Midbrain (tissue), 1 donor: ENCODE measurements at places on chromosomes 7 and 10.

DNA sequence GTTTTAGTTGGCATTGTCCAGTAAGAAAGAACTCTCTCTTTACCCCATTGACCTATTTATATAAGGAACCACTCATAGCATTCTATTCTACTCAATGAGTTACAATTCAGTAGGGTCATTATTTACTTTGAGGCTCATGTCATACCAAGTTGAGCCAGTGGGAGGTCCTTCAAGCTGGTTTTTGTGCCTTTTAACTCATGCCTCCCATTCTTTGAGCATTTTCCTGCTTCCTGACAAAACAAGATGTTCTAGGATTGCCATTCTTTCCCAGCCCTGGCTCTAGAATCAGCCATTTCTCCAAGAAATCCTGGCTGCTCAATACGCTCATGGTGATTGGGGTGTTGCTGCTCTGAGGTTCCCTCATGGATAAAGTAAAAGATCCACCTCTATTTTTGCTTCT is 250.1 kb downstream of the ABCA13 start:
- no peak for DNase-seq

- peak; percentile 93 for DNase-seq
Observed at GRCh38 chr7:80918909-80919721, at the start of gene SEMA3C. Gene SEMA3C, minus strand, starts transcription at chr7:80919051. Its CDS starts 2,270 bp downstream, at chr7:80916781.

DNA sequence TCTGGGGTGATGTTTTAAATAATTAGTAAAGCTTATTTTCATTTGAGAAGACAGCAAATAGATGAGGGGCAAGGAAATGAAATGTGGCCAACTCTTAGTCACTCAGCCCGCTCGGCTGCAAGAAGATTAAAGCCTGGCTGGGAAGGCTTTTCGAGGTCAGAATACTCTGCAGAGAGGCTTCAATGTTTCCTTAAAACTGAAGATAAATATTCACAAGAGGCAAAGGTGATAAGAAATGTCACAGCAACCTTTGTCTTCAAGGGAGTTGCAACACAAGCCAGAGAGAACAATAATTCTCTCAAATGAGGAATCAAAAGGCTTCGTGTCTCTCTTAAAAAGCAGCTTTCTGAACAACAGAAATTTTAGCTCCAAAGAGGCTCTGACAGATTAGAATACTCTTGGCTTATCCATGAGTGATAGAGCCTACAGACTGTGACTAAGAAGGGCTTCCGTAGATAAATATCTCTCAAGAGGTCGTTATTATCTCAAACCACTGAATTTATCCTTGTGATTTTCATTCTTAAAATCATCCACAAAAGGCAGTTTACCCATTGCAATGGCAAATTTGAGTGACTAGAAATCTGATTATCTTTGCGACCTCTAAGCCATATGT is 92.5 kb downstream of the KLF6 start:
- DNase-seq = no peak

GRCh38 chr10:128929131-128929530 is 537.9 kb upstream of the MGMT start:
- DNase-seq = no peak

DNA sequence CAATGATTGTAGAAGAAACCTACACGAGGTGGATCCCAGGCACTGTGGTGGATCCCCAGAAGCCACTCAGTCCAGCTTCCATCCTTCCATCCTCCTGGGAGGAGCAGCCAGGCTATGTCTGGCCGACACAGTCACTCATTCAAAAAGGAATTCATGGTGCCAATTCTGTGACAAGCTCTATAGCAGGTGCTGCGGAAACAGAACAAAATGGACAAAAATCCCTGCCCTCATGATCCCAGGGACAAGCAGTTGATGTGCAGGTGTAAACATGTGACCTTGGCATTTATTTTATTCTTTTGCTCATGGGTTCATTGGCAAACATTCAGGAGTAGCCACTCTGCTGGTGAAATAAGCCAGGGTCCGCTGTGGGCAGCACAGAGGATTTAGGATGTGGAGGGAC is 49.2 kb upstream of the FGFR2 start:
- no peak for DNase-seq

GRCh38 chr7:111846898-111847297 is 284.6 kb upstream of the IMMP2L start:
- DNase-seq = no peak

DNA sequence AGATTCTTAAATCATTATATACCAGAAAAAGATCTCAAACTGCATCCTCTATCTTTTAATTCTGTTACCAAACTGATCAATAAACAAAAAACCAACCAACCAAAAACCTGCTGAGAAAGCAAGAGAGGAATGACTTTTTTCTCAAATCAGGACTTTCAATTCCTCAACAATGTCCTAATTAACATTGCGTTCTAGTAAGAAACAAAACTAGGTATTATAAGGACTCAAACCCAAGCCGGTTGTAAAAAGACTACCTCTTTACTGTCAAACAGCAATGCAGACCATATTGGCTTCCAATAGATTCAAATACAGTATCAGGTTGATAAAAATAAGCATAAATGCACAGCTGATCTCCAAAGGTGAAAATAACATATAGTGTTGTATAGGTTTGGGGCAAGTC is 57.3 kb downstream of the ETV1 start:
- DNase-seq = no peak

- DNase-seq = no peak
Observed at GRCh38 chr10:110044681-110045080, 36.9 kb downstream of the ADD3 start.

DNA sequence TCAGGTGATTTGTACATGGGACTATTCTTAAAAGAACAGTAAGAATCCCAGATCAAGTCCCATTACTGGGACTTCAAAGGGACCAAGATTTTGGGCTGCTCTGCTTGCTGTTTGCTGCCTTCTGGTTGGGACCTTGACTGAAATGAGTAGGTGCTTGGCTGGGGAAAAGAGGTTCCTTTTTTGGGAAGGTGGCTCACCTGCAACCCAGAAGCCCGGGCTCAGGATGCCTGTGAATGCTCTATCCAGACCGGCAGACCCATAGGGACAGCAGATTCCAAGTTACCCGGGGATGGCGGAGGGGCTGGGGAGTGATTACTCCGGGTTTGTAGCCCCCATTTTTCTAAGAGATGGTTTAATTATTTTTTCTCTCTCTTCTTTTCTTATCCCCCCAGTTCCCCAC is 104.0 kb downstream of the CPXM2 start:
- no peak for DNase-seq

DNA sequence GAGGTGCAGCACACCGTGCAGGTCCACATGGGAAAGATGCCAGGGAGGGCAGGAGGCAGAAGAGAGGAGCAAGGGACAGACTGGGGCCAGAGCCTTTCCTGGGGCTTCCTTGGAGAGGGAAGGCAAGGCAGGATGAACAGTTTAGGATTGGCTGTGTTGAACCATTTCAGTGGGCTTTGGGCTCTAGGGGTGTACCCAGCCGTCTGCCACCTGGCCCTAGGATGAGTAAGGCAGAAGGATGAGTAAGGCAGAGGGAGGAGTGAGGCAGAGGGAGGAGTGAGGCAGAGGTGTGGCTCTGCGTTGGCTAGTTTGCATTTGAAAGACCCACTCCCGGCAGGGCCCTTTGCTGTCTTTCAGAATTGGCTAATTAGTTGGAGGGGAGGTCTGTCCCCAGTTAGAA is 31.5 kb upstream of the PRF1 start:
- no peak for DNase-seq

DNA sequence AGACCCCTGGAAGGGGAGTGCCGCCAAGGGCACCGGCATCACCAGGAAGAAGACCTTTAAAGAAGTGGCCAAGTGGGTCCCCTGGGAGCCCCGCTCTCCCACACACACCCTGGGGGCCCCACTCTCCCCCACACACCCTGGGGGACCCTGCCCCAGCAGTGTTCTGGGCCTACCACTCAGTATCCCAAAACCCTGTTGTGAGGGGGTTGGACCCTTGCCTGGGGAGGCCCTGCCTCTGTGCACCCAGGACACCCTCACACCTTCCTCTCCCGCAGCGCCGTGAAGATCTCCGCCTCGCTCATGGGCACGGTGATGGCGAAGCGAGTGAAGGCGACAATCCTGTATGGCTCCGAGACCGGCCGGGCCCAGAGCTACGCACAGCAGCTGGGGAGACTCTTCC is 10.7 kb downstream of the NOS3 start:
- no peak for DNase-seq

GRCh38 chr10:89296220-89296648 is 5.6 kb upstream of the IFIT2 start:
- DNase-seq = no peak

- DNase-seq = no peak
Observed at GRCh38 chr7:28697913-28698563, 260.1 kb downstream of the TRIL start.

DNA sequence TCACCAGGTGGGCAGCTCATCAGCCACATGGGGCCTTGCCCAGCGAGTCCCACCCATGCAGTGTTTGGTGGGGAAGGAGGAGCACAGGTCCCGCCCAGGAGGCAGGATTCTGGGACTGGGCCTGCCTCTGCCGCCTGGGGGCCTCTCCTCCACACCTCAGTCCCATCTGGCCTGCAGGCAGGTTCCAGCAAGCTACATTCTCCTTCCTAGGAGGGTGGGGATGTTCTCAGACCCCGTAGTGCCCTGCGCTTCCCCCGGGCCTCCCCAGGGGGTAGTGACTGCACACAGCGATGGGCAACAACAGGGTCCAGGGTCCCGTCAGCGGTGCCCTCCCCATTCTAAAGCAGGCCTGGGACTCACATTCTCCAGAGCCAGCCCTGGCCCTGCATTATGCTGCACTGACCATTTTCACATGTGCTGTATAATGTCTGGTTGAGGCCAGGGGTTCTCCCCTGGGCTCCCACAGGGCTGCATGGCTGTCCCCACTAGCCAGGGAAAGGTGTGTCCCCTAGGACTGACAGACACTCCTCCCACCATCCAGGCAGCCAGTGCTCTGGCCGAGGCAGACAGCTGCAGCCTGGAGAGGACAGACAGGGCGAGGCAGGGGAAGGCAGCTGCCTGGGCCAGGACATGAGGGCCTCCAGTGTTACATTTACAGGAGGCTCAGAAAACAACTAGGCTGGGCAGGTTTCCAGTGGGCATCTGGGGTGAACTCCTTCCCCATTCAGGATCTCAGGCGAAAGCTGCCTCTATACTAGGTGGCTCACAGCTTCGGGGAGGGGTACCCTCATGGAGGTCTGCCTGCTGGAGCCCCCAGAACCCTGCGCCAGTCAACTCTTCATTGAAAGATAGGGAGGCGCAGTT is 9.3 kb downstream of the RASGEF1A start:
- no peak for DNase-seq

- DNase-seq = no peak
Observed at GRCh38 chr7:87325576-87326370, 19.7 kb upstream of the CROT start.

GRCh38 chr7:152336754-152337368 is 98.9 kb downstream of the KMT2C start:
- DNase-seq = peak; percentile 50

DNA sequence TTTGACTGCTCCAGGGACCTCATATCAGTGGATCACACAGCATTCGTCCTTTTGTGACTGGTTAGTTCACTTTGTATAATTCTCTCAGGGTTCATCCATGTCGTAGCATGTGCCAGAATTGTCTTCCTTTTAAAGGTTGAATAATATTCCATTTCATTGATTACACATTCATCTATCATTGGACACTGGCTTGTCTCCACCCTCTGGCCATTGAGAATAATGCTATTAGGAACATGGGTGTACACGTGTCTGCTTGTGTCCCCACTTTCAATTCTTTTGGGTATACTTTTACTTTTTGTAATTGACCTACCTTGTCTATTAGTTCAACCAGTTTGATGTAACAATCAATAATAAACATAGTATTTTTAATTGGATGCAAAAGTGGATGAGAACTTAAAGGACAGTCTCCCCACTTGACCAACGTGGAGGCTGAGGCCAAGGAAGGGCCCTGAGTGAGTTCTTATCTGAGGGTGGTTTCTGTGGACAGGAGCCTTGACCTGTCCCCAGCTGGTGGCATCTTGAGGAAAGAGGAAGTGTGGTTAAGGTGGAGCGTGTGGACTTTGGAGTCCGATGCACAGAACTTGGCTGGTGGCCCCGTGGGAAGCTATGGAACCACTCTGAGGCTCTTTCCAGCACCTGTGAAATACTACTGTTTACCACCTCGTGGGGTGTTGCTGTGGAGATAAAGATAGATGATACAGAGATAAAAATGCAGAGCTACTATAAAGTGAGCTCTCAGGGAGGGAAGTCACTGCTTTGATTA is 16.6 kb downstream of the WDFY4 start:
- DNase-seq = no peak

DNA sequence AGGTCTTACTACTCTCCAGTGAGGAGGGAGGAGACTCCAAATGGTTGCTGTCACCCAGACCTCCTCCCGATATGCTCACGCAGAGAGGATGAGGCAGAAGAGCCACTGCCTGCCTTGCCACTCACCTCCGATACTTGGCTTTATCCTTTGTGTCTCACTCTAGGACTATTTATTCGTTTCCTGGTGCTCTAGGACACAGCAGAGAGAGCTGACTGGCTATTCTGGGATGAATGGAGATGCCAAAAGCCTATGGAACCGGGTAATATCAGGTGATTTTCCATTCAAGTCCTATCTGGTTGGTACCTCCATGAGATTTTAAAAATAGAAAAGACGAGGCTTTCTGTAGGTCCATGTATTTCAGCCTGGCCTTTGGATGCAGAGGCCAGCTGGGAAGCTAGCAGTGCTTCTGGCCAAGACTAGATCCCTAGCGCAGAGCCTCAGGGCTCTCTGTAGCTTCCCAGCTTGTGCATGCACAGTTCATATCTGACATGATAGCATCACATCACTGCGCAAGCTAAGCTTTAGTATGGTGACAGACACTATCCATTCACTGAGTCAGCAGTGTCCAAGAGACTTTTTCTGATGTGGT is 239.0 kb upstream of the ANKRD30A start:
- no peak for DNase-seq

GRCh38 chr7:27152816-27153442 is 546 bp upstream of the HOXA3 start:
- DNase-seq = no peak

- no peak for DNase-seq
Observed at GRCh38 chr10:89959433-89960110, 258.2 kb downstream of the KIF20B start.

DNA sequence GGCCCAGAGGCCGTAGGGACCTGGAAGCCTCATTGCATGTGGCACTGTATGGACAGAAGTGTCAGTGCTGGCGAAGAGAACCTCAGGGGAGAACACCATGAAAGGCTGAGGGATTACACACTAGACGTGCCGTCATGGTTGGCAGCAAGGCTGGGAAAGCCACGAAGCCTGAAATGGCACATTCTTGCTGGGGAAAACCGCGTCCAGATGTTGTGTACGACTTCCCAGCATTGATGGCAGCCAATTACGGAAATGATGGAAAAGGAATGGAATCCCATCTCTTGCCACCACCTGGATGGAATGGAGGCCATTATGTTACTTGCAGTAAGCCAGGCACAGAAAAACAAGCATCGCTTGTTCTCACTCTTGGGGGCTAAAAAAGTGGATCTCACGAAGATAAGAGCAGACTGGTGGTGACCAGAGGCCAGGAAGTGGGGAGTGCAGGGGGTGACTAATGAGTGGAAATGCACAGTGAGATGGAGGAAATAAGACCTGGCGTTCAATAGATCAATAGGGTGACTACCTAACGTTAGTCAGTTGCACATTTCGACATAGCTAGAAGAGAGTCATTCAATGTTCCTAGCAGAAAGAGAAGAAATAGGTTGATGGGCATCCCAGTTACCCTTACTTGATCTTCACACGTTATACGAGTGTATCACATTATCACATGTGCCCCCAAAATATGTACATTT is 14.6 kb upstream of the PWWP2B start:
- no peak for DNase-seq

- no peak for DNase-seq
Observed at GRCh38 chr10:112589081-112589480, 142.1 kb downstream of the VTI1A start.
